ENCODE measurements at places on chromosomes 11 and 22.

- no peak for DNase-seq
Observed at GRCh38 chr11:114738954-114739353, 60.6 kb downstream of the NXPE2 start.

DNA sequence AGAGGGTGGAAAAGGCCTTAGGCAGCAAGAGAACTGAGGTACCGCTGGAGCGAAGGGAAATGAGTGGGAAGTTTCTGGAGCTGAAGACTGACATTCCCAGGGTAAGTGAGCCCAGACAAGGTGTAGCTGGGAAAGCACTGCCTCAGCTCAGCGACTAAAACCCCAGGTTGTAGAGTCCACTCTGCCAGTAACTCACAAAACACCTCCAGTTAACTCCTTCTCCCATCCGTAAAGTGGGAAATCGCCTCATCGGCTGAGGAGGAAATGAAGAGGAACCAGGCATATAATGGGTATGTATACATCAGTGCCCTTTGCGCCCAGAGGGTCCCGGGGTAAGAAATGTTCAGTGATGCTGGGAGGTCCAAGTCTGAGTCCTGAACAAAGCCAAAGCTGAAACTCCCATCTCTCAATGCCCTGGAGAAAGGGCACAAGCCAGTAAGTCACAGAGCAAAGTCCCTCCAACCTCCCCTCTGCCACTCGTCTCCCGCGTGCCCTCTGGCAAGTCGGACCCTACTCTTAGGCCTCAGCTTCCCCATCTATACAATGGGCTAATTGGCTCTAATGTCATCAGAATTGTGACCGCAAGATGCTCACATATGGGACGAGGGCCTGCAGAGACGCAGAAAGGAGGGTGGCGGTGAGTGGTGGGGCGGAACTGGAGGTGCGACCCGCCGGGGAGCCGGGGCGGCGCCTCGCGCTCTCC lies 588 bp downstream of the VPS37C start:
- DNase-seq = no peak

- no peak for DNase-seq
Observed at GRCh38 chr11:6664551-6664950, 8.9 kb upstream of the DCHS1 start.

DNA sequence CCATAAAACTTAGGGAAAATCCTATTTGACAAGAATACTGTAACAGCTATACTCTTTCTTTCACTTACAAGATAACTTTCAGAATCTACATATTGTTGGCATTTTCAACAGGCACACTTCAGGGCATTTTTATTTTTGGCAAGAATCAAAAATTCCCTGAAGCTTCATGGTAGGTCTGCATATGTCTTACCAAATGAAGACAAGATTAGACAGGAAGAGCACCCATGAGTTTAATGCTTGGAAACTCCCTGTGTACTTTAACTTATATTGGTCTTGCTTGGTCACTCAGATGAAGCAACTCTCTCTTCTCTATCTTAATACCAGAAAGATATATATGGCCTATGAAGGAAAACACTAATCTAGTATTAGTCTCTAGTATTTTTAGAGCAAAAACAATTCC lies 137.7 kb downstream of the ATG16L2 start:
- DNase-seq = no peak

DNA sequence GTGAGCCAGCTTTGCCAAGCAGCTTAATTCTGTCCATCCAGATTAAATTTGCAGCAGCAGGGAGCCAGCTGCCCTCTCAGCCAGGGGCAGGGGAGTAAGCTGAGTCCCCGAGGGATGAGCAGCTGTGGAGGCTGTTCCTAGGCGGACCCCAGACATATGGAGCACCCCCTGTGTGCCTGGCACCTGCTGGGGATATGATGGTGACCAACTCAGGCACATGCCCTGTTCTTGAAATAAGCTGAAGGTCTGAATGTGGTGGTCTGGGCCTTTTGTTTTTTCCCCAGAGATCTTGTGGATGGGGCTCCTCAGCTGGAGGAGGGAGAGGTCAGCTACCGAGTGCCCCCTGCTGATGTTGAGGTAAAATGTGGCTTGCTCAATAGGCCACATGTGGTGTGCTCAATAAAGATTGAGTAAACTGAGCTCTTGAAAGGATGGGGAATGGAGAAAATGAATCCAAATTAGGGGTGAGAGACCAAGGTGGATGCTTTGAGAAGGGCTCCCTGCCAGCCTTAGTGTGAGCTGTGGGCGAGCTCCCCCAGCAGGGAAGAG lies 103.3 kb upstream of the NNMT start:
- no peak for DNase-seq

DNA sequence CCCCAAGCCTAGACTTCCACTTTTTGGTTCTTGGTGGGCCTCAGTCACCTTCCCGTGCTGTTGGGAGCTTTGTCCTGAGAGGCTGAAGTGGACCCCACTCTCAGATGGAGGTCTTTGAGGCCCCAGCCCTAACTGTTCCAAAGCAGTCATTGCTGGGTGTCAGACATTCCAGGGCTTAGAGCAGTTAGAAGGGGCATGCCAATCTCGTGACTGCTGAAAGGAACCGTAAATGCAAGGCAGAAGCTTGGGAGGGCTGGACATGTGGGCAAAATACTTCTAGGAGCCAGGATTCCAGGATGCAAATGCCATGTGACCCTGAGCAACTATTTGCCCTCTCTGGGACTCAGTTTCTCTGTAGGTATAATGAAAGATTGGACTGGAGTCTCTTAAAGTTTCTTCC lies 118.8 kb upstream of the CRYBB3 start:
- no peak for DNase-seq

- DNase-seq = no peak
Observed at GRCh38 chr11:12288931-12289666, 88.3 kb upstream of the PARVA start.

DNA sequence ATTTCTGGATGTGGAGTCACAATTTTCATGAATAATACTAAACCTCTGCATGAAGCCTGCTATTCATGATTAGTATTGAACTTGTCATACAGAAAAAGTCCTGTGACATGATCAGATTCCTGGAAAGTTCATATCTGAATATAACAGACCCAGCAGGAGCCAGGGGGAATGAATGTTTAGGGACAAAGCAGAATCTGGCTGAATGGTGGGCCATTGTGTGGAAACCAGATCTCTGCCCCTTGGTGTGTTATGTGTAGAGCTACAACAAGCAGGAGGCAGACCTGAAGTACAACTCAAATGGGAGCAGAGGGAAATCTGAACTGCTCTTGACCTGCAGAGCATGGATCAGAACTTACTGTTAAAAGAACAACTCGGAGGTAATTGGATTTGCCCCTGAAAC lies 30.3 kb downstream of the KREMEN1 start:
- DNase-seq = no peak

All from stimulated activated CD4-positive, alpha-beta T cell treated with anti-CD3 and anti-CD28 coated beads, Interleukin-1b, Interleukin-23, amount 100 ng/mL, for 24 hours (primary cell).